ENCODE measurements at places on chromosomes 2 and 18. TPM values are rescaled to one million over a fixed set of nuclear protein-coding genes. Genes with fewer than 3 reads are reported as not detected.

- H3K4me3 ChIP-seq: peak within 1 kb of the TSS; percentile 21
- peaks cover 7% of the 10 kb centered on the region for H3K4me1 ChIP-seq
- peak; percentile 79 for DNase-seq
- no peaks in the 10 kb centered on the region for H3K36me3 ChIP-seq
- H3K27ac ChIP-seq: no peak within 1 kb of the TSS
- no peaks in the 10 kb centered on the region for H3K27me3 ChIP-seq
These were observed at the start of gene ALK for GRCh38 chr2:29921560-29921915. TSS of gene ALK (minus strand) at chr2:29921586. CDS start at chr2:29920659, 927 bp downstream.

Gene FAM161A
- 0.88 TPM for total RNA-seq

Gene OSBPL1A
- total RNA-seq: 68.4 TPM

GRCh38 chr2:231197706-231198290, 633 bp upstream of the ARMC9 start:
- H3K36me3 ChIP-seq: no peaks in the 10 kb centered on the region
- H3K4me3 ChIP-seq: peak overlapping the region; percentile 73
- peak overlapping the region; percentile 76 for H3K27ac ChIP-seq

DNA sequence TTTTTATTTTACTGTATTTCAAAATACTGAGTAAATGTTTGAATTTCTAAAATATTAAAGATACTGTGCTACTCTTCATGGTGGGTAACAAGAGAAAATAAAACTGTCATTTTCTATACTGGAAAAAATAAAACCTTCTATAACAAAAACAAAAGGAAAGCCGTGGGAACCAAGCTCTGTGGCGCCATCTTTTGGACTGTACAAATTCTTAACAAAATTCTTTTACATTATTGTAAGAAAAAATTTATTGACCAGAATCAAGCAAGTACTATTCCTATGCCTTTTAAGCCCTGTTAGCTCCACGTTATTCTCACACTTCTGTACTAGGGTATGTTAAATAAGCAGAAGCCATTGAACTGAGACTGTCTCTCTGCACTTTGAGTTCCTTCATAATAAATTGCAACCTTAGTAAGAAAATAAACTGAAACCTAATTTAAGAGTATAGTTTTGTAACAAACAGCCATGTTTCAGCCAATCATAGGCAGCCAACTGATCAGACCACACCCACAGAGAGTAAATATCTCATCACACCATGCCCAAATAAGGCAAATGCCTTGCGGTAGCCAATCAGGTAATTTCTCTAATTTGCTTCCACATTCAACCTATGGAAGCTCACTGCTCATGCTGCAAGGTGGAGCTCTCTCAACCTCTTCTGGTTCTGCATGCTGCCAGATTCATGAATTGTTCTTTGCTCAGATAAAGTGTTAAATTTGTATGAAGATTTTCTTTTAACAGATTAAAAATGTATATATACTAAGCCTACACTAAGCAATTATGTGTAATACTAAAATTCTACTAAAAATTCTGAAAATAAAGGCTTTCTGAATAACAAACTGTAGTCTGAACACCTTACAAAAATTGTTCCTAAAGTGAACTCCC, 42.2 kb downstream of the HIBCH start:
- no peaks in the 10 kb centered on the region for H3K4me1 ChIP-seq
- no peaks in the 10 kb centered on the region for H3K36me3 ChIP-seq
- H3K27ac ChIP-seq: no peak overlapping the region
- DNase-seq: no peak
- H3K4me3 ChIP-seq: no peak overlapping the region
- no peaks in the 10 kb centered on the region for H3K27me3 ChIP-seq

- no peaks in the 10 kb centered on the region for H3K27me3 ChIP-seq
- H3K27ac ChIP-seq: no peak overlapping the region
- DNase-seq: no peak
- no peaks in the 10 kb centered on the region for H3K4me1 ChIP-seq
- H3K4me3 ChIP-seq: no peak overlapping the region
These were observed 75.9 kb downstream of the TMEM182 start for GRCh38 chr2:102837626-102838198.

- H3K27me3 ChIP-seq: no peaks in the 10 kb centered on the region
- no peaks in the 10 kb centered on the region for H3K4me1 ChIP-seq
- peak overlapping the region; percentile 54 for H3K27ac ChIP-seq
- H3K36me3 ChIP-seq: no peaks in the 10 kb centered on the region
These were observed 122.9 kb upstream of the COL3A1 start for GRCh38 chr2:188851311-188851710.

Gene AKAIN1
- not detected for total RNA-seq

- H3K27ac ChIP-seq: no peak overlapping the region
- H3K36me3 ChIP-seq: no peaks in the 10 kb centered on the region
- H3K4me3 ChIP-seq: no peak overlapping the region
- H3K27me3 ChIP-seq: no peaks in the 10 kb centered on the region
- no peak for DNase-seq
- H3K4me1 ChIP-seq: no peaks in the 10 kb centered on the region
These were observed 3.4 kb downstream of the B4GALT6 start for GRCh38 chr18:31680831-31681568.

Gene COL4A3
- total RNA-seq: 6.2 TPM

Gene CNDP1
- total RNA-seq: 0.24 TPM

Gene EVX2
- not detected for total RNA-seq

Gene ADRA2B
- 2.6 TPM for total RNA-seq

- no peak for DNase-seq
- H3K27ac ChIP-seq: no peak overlapping the region
- H3K4me1 ChIP-seq: no peaks in the 10 kb centered on the region
- peaks cover 3% of the 10 kb centered on the region for H3K36me3 ChIP-seq
- no peak overlapping the region for H3K4me3 ChIP-seq
These were observed 39.7 kb downstream of the C2orf76 start for GRCh38 chr2:119326938-119327337.

- no peaks in the 10 kb centered on the region for H3K27me3 ChIP-seq
- no peak overlapping the region for H3K4me3 ChIP-seq
- peak; percentile 8 for DNase-seq
- H3K27ac ChIP-seq: no peak overlapping the region
- no peaks in the 10 kb centered on the region for H3K36me3 ChIP-seq
These were observed 4.9 kb upstream of the GPC1 start for GRCh38 chr2:240430595-240430994.

GRCh38 chr2:62653582-62654422, 51.7 kb upstream of the EHBP1 start:
- H3K36me3 ChIP-seq: no peaks in the 10 kb centered on the region
- no peak overlapping the region for H3K27ac ChIP-seq
- H3K4me1 ChIP-seq: no peaks in the 10 kb centered on the region
- no peak overlapping the region for H3K4me3 ChIP-seq
- H3K27me3 ChIP-seq: no peaks in the 10 kb centered on the region

- no peaks in the 10 kb centered on the region for H3K36me3 ChIP-seq
- no peak overlapping the region for H3K27ac ChIP-seq
- H3K4me1 ChIP-seq: no peaks in the 10 kb centered on the region
- no peaks in the 10 kb centered on the region for H3K27me3 ChIP-seq
- no peak for DNase-seq
- no peak overlapping the region for H3K4me3 ChIP-seq
These were observed 60.4 kb upstream of the ZNF397 start for GRCh38 chr18:35180455-35180854.
